Myometrial cell (primary cell): ENCODE measurements at places on chromosomes 1 and 21. TPM values are rescaled to one million over a fixed set of nuclear protein-coding genes. Genes with fewer than 3 reads are reported as not detected.

TMEM52 gene
- not detected in 2 replicates for total RNA-seq

KCNQ4 gene
- total RNA-seq: under 0.01 TPM in 1 of 2 replicates, not detected in the other

DNAJC28 gene
- total RNA-seq: 0.18 and 1.7 TPM in 2 replicates

OR6N1 gene
- total RNA-seq: not detected in 2 replicates

KIAA1614 gene
- 7.3 and 8.4 TPM in 2 replicates for total RNA-seq

CD244 gene
- not detected in 2 replicates for total RNA-seq

DNAH14 gene
- 6.7 and 7.5 TPM in 2 replicates for total RNA-seq

SLC22A15 gene
- total RNA-seq: 1.4 and 3.4 TPM in 2 replicates

OR2T35 gene
- total RNA-seq: not detected in 2 replicates

SPRR2A gene
- total RNA-seq: not detected in 2 replicates

RGS13 gene
- not detected in 2 replicates for total RNA-seq

EVA1C gene
- total RNA-seq: 6.9 and 17.4 TPM in 2 replicates

ZBTB8B gene
- not detected in 2 replicates for total RNA-seq

FLG2 gene
- not detected in 2 replicates for total RNA-seq

SPATA46 gene
- not detected in 2 replicates for total RNA-seq

TAL1 gene
- total RNA-seq: not detected in 2 replicates

GBP6 gene
- not detected in 2 replicates for total RNA-seq

SPRR2F gene
- total RNA-seq: not detected in 2 replicates

SLC44A5 gene
- not detected in 2 replicates for total RNA-seq

PDZK1 gene
- total RNA-seq: 0.53 and 2.0 TPM in 2 replicates

VHLL gene
- total RNA-seq: not detected in 2 replicates

CFH gene
- 94.0 and 122 TPM in 2 replicates for total RNA-seq

MACF1 gene
- total RNA-seq: 77.8 and 130 TPM in 2 replicates

ABCA4 gene
- total RNA-seq: under 0.01 TPM in 2 replicates

TTC22 gene
- not detected in 2 replicates for total RNA-seq
